Left renal pelvis (tissue), 4 donors: ENCODE measurements at places on chromosomes 7 and 10.

GRCh38 chr7:21620054-21620453, 77.2 kb downstream of the DNAH11 start:
- DNase-seq, result no peak

DNA sequence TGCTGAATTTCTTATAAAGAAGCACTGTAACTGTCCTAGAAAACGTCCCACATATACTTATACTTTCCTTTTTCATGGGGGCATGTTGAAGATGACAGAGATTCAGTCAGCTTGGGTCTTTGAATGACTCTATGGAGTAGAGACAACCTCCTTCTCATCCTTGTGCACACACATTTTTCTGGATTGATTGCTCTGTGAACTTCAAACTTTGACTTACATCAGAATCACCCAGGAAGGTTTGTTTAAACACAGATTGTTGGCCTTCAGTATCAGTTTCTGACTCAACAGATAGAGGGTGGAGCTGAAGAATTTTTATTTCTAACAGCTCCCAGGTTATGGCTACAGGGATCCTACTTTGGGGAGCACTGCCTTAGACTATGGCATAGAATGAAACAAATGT, 97.6 kb upstream of the DGKB start:
- no peak for DNase-seq

DNA sequence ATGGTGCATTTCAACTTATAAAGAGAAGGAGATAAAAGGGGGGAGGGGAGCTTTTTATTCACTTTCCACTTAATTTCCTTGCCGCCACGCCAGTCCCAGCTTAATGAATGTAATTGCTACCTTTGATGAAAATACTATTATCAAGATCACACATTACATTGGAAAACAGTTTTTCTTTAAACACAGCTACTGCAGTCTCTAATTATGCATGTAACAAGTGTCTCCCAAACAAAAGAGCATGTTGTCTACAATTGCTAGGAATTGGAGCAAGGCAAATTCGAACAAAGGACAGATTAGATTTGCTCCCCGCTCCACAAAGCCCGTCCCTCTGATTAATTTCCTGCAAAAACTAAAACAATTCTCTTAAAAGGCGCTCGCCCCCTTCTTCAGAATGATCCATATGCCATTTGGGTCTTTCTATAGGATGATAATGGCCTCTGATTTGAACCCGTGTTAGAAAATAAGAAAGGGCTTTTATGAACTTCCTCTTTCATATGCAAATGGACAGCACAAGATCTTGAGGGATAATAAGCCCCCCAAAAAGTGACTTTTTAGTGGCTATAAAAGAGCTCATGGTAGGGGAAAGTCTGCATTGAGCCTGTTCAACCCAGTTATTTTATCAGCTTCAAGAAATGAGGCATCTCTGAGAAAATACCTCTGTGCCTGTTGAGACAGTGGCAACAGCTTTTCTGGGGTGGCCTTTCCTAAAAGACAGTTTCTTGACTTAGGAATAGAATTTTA, 60.6 kb downstream of the ACADSB start:
- no peak for DNase-seq

DNA sequence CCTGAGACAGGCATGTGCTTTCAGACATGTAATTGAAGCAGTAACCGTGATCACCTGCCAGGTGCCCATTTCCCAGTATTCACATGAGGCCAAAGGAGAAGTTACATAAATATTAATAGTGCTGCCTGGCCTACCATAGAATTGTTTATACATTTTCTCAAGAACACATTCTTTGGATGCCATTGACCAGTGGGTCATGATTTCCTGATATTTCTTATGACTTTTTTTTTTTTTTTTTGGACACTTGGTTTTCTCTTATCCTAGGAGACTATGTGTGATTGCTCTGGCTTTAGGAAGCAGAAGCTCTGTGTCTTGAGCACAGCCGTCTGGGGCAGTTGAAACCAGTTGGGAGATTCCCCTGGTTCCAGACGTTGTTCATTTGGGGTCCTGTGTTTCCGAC, 143.9 kb upstream of the NPS start:
- no peak for DNase-seq

GRCh38 chr7:27101171-27101956, 1.1 kb downstream of the HOXA2 start:
- DNase-seq, result peak; percentile 75
